ENCODE measurements at places on chromosomes 3 and 15.

DNA sequence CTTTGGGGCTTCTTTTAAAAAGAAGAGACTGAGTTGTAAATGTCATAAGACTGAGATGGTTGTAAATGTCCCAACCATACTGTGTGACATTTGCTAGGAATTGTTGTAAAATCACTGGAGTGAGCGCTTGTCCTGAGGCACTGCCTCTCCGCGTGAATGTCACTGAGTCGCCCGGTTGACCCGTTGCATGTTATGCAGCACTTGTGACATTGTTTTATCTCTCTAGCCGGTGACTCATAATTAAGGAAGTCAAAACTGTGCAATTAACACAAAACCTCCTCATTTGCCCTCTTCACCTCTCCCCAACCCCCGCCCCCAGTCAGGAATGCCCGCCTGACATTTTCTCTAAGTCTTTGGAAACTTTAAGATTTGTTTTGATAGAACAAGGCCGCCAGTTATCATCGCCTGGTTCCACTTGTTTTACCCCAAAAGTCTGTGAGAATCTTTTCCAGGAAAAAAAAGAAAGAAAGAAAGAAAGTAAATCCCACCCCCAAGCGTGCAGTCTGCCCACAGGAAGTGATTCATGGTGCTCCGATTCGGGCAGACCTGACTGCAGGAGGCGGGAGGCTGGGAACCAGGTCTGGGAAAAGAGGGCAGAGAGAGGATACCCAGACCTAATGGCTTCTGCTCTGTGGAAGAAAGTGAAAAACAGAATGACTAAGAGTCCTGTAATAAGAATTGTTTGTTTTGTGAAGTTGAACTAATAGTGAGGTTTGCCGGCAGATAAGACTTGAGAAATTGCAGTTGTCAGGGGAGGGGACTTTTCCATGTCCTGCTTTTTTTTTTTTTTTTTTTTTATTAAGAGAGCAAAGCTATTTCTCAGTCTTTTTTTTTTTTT, 84.8 kb downstream of the SMAD3 start:
- peak; percentile 93 for DNase-seq

- no peak for DNase-seq
These were observed 47.4 kb downstream of the TMEM266 start for GRCh38 chr15:76107169-76107568.

DNA sequence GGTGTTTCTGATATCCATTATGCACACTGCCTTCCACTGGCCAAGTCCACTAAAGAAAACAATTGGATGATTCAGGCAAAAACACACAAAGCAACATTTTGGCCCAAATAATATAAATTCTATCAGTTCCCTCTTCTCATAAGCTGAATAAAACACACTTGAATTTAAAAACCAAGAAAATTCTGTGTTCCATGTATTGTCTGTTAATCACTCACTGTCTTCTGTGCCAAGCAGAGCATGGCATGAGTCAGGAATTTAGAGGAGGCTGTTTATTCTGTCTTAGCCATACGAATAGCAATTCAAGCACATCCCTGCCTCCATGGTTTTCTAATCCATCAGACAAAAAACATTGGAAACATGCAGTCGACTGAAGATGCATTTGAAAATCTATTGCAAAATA, 215.6 kb upstream of the UMPS start:
- DNase-seq, result no peak

DNA sequence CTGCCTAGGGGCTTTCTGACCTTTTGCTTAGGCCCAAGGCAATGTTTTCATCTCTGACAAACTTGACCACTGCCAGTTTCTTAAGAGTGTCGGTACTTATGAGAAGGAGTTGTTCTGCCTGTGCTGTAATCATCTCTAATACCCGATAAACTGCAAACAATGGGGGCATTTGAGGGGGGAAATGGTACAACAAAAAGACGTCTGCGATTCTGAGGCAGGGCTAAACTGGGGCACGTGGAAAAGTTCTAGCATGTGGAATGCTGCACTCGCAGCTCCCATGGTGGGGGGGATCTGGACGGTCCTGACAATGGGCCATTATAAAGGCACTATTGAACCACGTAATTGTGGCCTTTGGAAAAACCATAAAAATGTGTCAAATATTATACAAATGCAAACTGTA, 73.1 kb upstream of the SAMMSON start:
- no peak for DNase-seq

DNA sequence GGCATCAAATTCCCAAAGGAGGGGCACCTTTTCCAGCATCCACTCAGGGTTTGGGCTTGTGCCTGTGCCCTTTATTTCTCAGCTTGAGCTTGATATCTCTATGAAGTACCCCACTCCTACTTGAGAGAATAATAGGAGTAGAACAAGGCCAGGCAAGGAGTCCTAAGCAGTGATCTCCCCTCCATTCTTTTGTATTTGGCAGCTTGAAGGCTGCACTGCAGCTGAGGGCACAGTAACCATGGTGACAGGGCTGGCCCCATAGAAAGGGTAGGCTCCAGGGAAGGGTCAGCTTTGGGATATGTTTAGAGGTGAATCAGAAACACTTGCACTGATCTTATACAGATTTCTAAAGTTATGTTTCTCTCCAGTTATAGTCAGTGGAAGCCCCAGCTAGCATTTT, 145.4 kb upstream of the SLC24A5 start:
- DNase-seq, result no peak

DNA sequence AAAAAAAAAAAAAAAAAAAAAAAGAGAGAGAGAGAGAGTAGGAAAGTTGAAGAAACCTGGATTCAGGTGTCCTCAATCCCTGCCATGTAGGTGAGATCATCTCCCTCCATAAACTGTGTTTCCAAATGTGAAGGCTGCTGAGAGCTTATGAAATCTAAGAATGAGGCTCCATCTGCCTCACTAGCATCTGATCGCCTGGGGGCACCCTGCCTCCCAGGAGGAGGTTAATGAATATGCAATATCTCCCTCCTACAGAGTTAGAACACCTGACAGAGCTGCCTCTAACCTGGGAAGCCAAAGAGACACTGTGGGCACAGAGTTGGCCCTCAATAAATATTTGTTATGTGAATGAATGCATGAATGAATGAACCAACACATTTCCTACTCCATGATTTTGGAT, 23.8 kb upstream of the ZNF148 start:
- no peak for DNase-seq

GRCh38 chr3:168034152-168034928, 61.4 kb downstream of the GOLIM4 start:
- peak; percentile 20 for DNase-seq

Data from AG09319 (cell line).